CD4-positive, alpha-beta T cell treated with Interferon alpha-2 for 1 hour (primary cell): ENCODE measurements at places on chromosomes 11 and 22.

DNA sequence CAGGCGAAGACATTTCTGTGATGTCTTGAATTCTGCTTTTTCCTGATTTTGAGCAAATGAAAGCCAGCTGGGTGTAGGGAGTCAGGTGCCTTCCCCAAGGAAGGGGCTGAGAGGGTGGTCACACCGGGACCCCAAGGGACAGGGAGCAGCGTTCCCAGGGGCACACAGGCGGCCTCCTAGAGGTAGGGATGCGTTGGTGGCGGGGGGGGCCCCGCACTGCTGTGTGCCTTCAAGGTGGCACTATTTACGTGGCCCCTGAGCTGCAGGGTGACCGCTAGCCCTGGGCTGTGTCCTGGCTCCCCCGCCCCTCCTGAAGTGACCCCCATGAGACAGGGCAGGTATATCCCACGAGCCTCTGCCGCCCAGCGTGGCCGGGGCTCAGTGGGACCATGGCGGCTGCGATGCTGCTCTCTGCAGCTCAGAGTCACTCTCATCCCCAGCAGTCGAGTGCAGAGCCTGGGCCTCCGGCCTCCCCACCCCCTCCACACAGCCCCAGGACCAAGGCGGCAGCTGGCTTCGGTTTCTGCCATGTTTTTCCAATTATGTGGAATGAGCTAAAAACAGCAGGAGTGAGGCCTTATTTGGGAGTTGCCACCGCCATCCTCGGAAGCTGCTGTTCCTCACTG lies 60.9 kb downstream of the LRP5 start:
- no peak for DNase-seq

- DNase-seq: no peak
These were observed 1370.1 kb upstream of the RAG2 start for GRCh38 chr11:37968148-37968547.

- no peak for DNase-seq
These were observed 5.1 kb upstream of the CDKN1C start for GRCh38 chr11:2890466-2891294.

DNA sequence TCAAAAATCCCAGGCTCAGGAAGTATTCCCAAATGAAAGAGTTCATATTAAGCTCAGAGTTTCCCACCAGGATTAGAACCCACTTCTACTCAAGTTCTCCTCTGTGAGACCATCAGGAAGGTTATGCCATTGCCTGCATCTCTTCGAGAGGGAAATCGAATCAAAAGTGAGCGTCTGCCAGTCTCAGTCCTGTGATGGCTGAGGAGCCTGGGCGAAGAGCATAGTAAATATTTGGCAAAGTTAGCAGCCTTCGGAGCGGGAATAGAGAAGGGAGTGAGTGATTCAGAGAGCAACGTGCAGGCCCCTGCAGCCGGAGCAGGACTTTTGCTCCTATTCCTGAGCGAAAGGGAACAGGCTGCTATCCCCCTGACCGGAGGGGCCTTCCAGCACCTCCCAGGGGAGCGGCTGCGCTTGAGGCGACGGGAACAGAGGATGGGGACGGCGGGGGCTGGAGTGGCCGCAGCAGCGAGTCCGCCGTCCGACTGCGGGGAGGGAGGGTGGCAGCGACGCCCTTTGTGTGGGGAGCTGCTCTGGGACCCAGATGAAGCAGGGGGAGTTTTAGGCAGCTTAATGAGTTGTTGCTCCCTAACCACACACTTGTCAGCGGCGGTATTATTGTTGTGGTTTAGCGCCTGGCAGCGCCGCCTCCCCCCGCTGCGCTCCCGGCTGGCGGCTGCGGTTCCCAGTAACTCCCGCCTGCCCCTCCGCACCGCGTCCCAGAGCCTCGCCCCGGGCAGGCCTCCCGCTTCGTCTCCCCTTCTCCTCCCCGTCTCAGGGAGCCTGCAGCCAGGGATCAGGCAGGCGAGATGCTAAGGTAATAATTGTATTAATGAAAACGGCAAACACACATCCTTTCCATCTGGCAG lies 21.7 kb upstream of the NRGN start:
- peak; percentile 34 for DNase-seq

DNA sequence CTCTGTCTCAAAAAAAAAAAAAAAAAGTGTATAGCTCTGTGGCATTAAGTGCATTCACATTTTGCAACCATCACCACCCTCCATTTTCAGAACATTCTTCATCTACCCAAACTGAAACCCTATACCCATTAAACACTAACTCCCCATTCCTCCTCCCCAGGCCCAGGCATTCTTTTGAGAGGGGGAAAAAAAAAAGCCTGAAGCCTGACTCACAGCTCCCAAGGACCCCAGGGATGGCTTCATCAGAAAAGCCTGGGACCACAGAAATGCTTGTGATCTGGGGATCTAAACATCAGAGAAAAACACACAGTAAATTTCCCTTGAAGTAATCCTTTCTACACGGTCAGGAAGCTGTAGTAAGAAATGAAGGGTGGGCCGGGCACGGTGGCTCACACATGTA lies 10.7 kb upstream of the GTSE1 start:
- no peak for DNase-seq

DNA sequence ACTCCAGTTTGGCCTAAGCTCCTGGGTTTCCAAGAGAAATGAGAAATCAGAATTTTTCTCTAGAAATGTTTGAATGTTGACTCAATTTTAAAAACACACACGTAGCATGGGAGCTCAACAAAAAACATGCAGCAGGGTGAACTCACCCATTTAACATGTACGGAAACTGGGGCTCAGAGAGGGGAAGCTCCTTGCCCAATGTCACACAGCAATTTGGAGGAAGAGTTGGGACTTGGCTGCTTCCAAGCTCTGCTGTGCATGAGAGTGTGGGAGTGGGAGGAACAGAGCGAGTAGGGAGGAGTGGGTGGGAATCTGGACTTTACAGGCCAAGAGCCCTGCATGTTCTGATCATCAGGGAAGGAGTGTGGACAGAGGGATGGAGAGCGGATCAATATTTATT lies 5.9 kb downstream of the TPST2 start:
- no peak for DNase-seq

DNA sequence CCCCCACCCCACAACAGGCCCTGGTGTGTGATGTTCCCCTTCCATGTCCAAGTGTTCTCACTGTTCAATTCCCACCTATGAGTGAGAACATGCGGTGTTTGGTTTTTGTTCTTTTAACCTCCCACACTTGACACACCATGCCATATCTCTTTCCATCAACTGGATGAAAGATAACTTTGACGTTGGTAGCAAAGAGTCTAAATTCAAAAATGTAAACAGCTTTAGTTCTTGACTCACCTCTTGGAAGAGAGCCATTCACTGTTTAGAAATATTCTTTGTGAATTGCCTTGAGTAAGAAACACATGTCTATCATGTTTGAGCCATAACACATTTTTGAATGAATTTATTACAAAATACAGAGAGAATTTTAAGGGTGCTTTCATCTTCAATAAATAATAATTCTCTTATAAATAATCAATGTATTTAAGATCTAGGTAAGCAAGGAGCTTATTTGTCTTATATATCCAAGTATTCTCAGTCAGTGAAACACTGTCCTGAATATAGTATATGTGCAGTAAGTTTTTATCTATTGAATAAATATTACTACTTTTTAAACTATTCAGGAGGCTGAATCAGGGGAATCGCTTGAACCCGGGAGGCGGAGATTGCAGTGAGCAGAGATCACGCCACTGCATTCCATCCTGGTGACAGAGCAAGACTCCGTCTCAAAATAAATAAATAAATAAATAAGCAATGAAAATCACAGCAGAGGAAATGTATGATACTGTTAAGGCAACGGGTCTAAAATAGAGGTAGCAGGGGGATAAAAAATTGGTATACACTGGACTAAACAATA lies 6.7 kb downstream of the CARD18 start:
- no peak for DNase-seq
